ENCODE measurements at places on chromosomes 11 and 22.
A peak's percentile ranks its signal among the peaks of the same experiment; 100 is the strongest.

- no peak for DNase-seq
Observed at GRCh38 chr11:60870276-60870675, 2.9 kb downstream of the ZP1 start.

- no peak for DNase-seq
Observed at GRCh38 chr11:86488553-86488952, 113.9 kb downstream of the CCDC81 start.

DNA sequence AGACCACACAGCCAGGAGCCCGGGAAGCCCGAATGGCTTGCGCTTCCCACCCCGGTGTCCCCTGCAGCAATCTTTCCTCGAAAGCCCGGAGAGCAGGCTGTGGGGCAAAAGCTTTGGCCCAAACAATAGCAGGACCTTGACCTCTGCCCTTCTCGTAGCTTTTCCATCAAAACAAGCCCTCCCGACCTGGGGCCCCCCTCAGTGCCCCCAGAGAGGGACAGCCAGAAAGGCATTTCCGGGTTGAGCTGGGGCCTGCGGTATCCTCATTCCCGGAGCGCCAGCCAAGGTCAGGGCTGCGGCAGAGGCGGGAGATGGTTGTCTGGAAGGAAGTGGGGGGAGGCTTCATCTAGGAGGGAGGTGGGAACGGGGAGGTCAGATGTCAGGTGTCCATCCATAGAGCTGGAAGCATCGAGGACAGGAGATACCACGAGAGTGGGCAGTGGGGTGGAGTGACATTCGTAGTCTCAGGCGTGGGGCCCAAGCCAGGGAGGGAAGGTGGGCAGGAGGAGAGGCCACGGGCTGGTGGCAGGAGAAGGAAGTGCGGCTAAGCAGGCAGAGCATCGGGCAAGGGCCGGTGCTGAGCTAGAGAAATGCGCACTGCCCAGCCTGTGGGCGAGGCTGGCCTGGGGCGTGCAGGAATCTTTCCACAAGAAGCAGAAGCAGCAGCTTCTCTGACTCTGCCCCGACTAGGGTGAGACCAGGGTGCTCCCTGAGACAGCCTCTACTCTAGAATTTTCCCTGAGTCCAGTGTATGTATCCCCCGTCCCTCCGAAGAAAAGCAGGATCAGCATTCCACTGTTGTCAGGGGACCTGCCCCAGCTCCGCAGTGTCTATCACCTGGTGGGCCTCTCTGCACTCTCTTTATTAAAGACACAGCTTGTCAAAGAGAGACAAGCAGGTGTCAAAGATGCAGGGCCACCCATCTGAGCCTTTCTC, 14.3 kb downstream of the PDGFB start:
- no peak for DNase-seq

GRCh38 chr11:70290361-70291065, 20.0 kb downstream of the PPFIA1 start:
- no peak for DNase-seq

DNA sequence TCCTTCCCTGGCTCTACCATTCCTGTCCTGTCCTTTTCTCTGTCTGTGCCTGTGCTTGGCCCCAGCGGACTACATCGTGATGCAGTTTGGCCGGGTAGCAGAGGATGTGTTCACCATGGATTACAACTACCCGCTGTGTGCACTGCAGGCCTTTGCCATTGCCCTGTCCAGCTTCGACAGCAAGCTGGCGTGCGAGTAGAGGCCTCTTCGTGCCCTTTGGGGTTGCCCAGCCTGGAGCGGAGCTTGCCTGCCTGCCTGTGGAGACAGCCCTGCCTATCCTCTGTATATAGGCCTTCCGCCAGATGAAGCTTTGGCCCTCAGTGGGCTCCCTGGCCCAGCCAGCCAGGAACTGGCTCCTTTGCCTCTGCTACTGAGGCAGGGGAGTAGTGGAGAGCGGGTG, 20.4 kb downstream of the TUB start:
- DNase-seq, result no peak

- no peak for DNase-seq
Observed at GRCh38 chr22:33687464-33687863, 232.8 kb downstream of the LARGE1 start.

DNA sequence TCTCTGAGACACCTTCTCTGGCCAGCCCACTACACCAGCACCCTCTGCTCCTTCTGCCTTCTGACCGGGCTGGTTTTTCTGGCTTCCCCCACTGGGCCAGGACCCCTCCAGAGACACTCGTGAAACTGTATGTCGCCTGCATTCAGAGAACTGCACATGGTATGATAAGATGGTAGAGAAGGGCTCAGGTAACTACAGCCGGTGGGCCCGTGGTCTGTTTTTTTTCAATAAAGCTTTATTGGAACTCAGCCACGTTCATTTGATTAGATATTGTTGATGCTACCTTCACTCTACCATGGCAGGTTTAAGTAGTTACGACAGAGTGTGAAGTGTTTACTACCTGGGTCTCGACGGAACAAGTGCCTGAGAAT, 514.0 kb downstream of the TBC1D22A start:
- DNase-seq, result no peak

GRCh38 chr11:43164831-43165230, 147.0 kb upstream of the API5 start:
- no peak for DNase-seq

- DNase-seq, result no peak
Observed at GRCh38 chr11:76159983-76160661, 46.2 kb downstream of the WNT11 start.

DNA sequence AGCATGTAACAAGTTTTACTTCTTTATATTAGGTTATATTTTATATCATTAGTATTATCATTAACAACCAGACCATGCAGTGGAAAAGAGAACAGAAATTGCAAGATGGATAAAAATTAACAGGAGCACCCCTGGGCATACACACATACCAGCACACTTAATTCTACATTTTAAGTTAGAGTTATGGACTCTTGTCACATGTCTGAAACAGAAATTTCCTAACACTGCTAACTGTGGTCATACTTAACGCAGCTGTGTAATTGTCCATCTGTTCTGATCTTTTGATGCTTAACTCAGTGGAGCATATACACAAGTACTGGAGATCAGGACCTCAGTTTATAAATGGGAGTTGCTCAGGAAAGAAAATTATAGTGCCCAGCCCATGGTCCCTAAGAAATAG, 358 bp downstream of the OR52H1 start:
- no peak for DNase-seq

- no peak for DNase-seq
Observed at GRCh38 chr11:123729602-123730001, 11.9 kb downstream of the ZNF202 start.

DNA sequence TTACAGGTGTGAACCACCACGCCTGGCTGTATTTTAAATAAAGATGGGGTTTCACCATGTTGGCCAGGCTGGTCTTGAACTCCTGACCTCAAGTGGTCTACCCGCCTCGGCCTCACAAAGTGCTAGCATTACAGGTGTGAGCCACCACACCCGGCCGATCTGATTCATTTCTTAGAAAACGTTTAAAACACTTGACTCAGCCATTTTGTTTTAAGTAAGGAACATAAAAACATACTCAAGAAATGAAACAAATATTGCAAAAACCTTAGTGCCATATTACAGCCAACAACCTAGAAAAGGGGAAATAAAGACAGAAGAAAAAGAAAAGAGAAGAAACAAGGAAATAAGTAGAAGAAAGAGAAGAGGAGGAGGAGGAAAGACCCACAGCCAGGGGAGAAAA, 17.4 kb downstream of the LRFN4 start:
- no peak for DNase-seq

- no peak for DNase-seq
Observed at GRCh38 chr11:28833169-28833568, 725.0 kb downstream of the METTL15 start.

DNA sequence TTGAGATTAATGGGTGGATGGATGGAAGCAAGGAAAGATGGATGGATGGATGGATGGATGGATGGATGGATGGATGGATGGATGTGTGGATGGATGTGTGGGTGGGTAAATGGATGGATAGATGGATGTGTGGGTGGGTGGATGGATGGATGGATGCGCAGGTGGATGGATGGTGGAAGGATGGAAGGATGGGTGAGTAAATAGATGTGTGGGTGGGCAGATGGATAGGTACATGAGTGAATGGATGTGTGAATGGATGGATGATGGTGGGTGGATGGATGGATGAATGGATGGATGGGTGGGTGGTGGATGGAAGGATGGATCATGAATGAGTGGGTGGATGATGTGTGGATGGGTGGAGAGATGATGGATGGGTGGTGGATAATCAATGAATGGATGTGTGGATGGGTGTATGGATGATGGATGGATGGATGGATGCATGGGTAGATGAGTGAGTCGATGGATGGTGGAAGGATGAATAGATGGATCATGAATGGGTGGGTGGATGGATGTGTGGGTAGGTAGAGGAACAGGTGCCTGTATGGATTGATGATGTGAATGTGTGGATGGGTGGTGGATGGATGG, 375.2 kb downstream of the BRD1 start:
- no peak for DNase-seq

DNA sequence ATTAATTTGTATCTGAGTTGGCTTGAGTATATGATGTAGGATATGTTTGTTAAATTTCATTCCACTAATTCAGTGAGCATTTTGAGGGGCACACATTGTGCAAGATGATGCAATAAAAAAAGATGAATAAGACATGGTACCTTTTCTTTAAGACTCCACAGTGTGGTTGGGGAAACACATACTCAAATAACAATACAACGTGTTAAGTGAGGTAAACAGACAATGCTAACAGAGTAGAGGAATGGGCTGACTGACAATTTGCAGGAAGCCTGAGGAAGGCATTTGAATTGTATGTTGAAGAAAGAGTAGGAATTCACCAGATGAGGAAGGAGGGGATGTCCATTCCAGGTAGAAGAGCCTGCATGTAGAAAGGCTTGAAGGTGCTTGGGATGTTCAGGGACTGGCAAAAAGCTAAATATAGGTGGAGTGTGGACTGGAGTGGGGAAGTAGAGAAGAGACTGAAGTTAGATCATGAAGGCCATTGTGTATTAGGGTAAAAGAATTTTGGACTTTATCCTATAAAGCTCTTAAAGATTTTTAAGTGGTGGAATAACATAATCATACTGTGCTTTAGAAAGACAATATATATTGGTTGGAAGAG, 6.8 kb downstream of the RNF169 start:
- peak; percentile 7 for DNase-seq

DNA sequence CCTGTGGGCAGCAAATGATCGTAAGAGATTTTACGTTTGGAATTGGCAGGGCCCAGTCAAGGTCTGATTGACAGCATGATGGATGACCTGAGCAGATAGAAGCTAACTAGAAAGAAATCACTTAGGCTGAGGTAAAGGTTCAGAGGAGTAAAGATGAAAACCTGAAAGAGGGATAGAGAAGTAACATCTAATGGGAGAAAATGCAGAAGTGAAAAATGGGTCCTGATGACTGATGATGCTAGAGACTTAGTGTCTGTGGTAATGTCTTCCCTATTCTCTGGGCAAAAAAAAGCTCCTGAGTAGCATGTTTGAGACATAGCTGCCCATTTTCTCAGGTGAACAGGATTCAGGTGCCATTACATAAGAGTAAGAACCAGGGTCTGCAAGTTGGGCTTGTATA, 628.8 kb upstream of the ANO5 start:
- DNase-seq, result no peak

DNA sequence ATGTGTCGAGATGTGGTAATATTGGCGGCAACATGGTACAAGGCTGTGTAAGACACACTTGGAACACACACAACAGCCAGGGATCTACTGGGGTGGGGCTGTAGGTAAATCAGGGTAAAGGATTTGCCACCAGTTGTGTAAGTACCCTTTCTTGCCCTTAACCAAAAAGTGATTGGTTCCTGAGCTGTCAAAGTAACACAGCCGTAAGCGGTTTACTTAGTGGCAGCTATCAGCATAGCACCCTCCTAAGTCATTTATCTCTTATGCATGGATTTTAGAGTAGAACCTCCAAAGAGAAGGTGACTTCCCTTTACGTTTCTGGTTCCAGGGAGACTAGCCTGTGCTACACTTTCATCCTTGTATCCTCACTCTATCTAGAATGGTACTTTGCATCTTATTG, 57.2 kb downstream of the SPECC1L start:
- no peak for DNase-seq

DNA sequence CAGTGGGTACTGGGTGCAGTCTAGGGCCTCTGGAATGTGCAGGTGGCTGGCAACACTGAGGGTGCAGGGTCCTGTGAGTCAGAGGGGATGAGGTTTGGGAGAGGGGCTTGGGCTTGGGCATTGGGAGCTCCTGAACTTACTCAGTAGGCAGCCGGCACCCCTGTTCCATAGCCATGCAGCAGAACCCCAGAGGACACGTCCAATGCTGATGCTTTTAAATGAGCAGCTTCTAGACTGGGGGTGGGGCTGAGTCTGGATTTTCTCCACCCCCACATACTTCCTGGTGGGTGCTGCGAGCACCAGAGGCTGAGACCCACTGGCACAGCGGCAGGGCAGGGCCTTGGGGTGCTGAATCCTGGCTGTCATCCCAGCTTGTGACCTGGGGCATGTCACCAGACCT, 71.4 kb downstream of the ARHGAP8 start:
- DNase-seq, result no peak

- no peak for DNase-seq
Observed at GRCh38 chr22:24576778-24577177, 16.1 kb downstream of the LRRC75B start.

GRCh38 chr11:18313965-18314763, 7.8 kb downstream of the HPS5 start:
- peak; percentile 83 for DNase-seq

DNA sequence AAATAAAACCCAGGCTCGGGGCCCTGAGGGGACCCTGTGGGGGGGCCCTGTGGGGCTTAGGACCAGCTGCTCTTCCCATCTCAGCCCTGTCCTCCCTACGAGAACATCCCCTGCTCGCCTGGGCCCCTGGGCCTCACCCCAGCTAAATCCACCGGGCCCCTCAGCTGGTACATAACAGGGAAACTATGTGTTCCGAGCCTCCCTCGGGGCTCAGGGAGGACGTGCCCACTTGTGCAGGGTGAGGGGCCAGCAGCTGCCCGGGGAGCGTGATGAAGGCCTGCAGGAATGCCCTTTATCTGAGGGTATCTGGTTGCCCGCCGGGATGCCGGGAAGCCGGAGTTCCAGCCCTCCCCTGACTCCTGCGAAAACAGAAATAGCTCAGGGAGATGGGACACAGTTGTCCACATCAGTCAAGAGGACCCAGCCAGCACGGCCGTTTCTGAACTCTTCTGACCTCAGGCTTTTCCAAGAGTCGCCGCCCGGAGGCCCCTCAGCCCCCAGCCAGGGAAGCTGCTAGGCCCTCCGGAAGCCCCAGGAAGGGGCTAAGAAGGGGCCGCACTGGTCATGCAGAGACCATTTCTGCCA, 20.6 kb downstream of the MRPL23 start:
- no peak for DNase-seq

- no peak for DNase-seq
Observed at GRCh38 chr11:130442737-130443136, 5.7 kb upstream of the ADAMTS15 start.

GRCh38 chr11:120515186-120515723, 3.7 kb downstream of the GRIK4 start:
- DNase-seq, result no peak
